ENCODE measurements at places on chromosomes 12 and 14.

DNA sequence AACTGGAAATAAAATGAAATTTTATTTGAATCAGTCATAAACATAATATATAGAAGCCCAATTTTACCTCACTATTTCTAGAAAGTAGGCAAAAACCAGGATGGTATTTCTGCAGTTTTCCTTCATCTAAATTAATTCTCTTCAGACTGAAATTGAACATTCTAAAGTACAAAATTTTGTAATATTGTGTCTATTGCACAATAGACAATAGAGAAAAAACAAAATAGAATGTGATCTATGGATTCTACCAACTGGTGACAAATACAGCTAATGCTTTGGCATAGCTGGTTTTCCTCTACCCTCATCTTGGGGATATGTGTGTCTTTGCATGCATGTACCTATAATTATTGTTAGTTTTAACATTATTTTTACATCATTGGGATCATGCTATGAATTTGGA lies 8.5 kb upstream of the PTPRR start:
- no peak for DNase-seq

DNA sequence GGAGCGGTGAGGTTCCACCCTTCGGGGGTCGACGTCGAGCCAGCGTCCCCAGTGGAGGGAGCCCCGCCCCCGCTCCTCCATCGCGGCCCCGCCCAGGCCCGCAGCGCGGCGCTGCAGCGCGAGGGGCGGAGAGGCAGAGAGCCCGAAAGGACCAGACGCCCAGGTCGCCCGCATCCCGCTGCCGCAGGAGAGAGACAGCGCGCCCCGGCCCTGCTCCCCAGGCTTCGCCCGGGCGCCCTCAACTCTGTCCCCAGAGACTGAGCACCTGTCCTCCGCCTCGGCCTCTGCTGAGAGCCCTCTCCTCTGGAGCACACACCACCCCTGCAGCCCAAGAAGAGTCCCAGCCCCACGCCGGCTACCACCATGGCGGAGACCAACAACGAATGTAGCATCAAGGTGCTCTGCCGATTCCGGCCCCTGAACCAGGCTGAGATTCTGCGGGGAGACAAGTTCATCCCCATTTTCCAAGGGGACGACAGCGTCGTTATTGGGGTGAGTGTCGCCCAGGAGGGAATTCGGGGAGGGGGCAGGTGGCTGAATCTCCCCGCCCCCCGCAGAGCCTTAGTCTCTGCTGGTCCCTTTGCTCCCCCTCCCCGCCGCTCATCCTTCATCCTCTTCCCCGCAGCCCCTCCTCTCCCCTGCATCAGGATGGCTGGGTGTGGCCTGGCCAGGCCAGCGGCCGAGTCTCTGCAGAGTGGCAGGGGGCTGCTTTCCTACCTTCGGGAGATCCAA lies at the start of gene KIF5A:
KIF5A (plus strand) TSS at position 136 of the 732 bp plus-strand sequence; CDS start at position 364, 228 bp downstream.
- DNase-seq = no peak

GRCh38 chr14:74875941-74876913 lies at the start of gene PROX2:
Gene PROX2 (minus strand): TSS chr14:74876145. CDS start chr14:74863834, 12,311 bp downstream.
- no peak for DNase-seq

DNA sequence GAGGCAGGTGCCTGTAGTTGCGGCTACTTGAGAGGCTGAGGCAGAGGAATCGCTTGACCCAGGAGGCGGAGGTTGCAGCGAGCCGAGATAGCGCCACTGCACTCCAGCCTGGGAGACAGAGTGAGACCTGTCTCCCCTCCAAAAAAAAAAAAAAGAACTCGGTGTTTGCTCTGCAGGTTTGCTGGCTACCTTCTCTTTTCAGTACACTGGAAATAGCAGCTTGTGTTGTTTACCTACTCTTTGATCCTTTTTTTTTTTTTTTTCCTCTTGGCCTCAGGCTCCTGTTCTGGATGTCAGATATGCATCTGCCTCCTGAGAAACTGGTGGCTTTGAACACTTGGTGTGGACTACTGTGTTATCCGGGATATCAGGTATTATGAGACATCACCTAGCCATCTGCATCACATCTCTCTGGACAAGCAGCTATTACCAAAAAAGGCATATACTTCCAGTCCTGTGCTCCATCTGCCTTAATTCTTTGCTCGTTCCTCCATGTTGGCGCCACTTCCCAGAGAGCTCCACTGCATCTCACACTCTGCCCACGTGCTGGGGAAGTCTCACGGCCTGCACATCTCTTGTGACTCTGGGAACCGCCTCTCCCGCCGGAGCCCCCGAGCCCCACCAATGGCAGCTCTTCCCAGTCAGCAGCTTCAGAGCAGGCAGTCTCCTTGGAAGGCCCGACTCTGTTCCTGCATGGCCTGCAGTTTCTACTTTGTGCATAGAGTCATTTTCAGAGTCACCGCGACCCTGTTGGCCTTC lies 50.9 kb upstream of the TRAF3 start:
- no peak for DNase-seq

- no peak for DNase-seq
These were observed 1036.5 kb upstream of the NOVA1 start for GRCh38 chr14:27634056-27634970.

DNA sequence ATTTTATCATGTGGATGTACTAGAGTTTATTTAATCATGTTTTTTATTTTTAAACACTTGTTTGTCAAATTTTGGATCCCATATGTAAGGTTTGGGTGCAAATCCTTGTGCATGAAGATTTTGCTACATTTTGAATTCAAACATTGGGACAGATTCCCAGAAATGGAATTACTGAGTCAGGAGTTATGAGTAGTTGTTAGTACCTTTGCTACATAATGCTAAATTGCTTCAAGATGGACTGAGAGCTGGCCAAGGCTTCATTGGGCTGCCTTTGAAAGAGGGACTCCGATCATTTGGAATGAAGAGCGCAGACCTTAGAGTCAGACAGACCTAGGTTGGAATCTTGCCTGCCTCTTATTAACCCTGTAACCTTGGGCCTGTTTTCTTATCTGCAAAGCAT lies 154.9 kb upstream of the PWP1 start:
- no peak for DNase-seq

- no peak for DNase-seq
These were observed 5.9 kb upstream of the CRIP2 start for GRCh38 chr14:105468621-105469241.

- DNase-seq = no peak
These were observed 18.5 kb downstream of the BHLHE41 start for GRCh38 chr12:26106347-26106746.

DNA sequence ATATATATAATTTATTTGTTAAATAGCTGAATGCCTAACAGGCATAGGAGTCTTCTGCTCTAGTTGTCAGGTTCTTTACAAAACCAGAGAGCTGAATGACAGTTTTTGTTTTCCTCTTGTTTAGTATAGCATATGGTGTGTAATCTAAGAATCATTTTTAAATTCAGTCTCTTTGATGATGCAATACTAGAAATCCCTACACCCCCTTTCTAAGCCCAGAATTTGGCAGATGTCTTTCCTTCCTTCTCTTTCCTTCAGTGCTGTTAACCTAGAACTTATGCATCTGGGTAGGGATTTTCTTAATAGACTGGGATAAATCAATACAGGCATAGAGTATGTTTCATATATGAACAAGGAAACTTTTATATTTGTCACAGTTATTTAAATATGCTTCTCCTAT lies 198.1 kb downstream of the KCNH5 start:
- DNase-seq = no peak

GRCh38 chr12:93626160-93626559 lies 51.0 kb upstream of the CRADD start:
- DNase-seq = no peak

GRCh38 chr14:94746131-94746530 lies 23.8 kb downstream of the GSC start:
- no peak for DNase-seq

- peak; percentile 52 for DNase-seq
These were observed 115.0 kb downstream of the BTG1 start for GRCh38 chr12:92030618-92031017.

GRCh38 chr12:89924191-89924590 lies 215.6 kb upstream of the ATP2B1 start:
- no peak for DNase-seq

DNA sequence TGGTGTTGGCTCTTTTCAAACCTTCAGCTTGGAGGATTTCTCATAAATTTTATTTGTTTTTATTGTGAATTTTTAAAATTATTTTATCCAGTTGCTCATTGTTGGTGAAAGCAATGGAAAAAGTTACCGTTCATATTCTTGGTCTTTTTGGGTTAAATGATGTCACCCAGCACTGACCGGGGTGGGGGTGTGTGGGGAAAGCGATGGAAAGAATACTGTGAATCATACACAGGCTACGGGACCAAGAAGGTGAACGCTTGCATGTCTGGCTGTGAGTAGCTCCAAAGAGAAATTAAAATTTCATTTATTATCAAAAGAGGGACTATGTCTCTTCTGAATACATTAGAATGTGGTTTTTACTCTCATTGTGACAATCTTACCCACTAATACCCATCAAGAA lies 430.1 kb downstream of the AEBP2 start:
- DNase-seq = no peak

GRCh38 chr12:106712768-106713167 lies 61.7 kb upstream of the RIC8B start:
- peak; percentile 37 for DNase-seq

GRCh38 chr12:112283546-112283945 lies 98.7 kb downstream of the HECTD4 start:
- no peak for DNase-seq

Data from left colon (tissue), 2 donors.